ENCODE measurements at places on chromosomes 12 and 14. TPM values are rescaled to one million over a fixed set of nuclear protein-coding genes. Genes with fewer than 3 reads are reported as not detected.
A peak's percentile ranks its signal among the peaks of the same experiment; 100 is the strongest.

NR1H4 gene
- not detected for total RNA-seq

ADAM21 gene
- total RNA-seq = not detected

TMEM52B gene
- total RNA-seq = 46.0 TPM

IFNG-AS1 gene
- not detected for total RNA-seq

BEGAIN gene
- total RNA-seq = not detected

- no peak for DNase-seq
Observed at GRCh38 chr14:24071144-24071697, at the start of gene CPNE6. CPNE6 (plus strand) TSS chr14:24071562; CDS start chr14:24072937, 1,375 bp downstream.

GRCh38 chr14:73287071-73287470 is 49.8 kb downstream of the PAPLN start:
- DNase-seq = no peak

GRCh38 chr12:19227190-19227879 is 97.8 kb downstream of the PLEKHA5 start:
- no peak for DNase-seq

- no peak for DNase-seq
Observed at GRCh38 chr12:1147821-1148220, 156.8 kb downstream of the ERC1 start.

- DNase-seq = peak; percentile 10
Observed at GRCh38 chr14:90193925-90194324, 62.4 kb upstream of the PSMC1 start.

GRCh38 chr14:63933711-63934110 is 80.9 kb downstream of the SYNE2 start:
- DNase-seq = no peak

DNA sequence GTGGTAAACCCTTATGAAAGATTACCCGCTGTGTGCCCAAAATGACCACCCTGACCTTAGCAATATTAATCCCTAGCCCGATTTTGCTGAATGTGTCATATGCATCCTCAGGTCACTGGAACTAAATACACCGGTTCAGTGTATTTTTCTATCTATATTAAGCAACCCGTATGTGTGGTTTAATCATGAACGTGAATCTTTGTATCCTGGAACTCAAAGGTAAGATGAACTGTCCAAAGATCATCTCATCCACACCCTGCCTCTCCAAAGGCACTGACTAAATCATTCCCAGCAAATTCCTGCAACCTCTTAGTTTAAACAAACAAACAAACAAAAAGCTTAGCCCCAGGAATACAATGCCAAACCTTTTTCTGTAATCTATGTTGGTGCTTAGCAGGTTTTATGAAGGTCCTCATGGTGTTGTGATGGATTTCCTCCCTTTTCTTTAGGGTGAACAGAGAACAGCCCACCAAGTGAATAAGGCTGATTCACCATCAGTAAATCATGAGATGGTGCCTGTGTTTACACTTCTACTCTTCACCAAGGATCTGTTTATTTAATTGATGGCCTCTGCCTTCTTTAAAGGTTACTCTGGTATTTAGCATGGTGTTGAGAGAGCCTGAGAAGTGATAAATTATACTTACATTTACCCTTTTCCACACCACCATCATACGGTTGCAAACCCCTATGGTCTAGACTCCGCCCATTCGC is 298.6 kb downstream of the DPF3 start:
- no peak for DNase-seq

Data from Caco-2 (cell line).